ENCODE measurements at places on chromosomes 16 and 17.

DNA sequence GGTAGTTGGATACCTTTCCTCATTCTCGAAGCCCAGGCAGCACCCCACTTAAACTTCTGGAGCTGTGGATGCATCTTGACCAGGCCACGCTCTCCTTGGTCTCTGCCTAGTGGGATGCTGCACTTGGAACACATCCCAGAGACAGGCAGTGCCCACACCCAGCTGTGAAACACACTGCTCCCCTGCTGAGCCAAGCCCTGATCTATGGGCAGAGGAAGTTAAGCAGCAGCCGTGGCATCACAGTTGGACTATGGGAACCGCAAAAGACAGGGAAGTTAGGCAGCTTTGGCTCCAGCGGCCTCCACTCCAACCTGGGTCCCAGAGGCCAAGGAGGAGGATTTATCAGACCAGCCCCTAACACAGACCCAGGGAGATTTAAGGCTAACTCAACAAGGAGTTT lies 284.8 kb upstream of the CCL2 start:
- DNase-seq = no peak

DNA sequence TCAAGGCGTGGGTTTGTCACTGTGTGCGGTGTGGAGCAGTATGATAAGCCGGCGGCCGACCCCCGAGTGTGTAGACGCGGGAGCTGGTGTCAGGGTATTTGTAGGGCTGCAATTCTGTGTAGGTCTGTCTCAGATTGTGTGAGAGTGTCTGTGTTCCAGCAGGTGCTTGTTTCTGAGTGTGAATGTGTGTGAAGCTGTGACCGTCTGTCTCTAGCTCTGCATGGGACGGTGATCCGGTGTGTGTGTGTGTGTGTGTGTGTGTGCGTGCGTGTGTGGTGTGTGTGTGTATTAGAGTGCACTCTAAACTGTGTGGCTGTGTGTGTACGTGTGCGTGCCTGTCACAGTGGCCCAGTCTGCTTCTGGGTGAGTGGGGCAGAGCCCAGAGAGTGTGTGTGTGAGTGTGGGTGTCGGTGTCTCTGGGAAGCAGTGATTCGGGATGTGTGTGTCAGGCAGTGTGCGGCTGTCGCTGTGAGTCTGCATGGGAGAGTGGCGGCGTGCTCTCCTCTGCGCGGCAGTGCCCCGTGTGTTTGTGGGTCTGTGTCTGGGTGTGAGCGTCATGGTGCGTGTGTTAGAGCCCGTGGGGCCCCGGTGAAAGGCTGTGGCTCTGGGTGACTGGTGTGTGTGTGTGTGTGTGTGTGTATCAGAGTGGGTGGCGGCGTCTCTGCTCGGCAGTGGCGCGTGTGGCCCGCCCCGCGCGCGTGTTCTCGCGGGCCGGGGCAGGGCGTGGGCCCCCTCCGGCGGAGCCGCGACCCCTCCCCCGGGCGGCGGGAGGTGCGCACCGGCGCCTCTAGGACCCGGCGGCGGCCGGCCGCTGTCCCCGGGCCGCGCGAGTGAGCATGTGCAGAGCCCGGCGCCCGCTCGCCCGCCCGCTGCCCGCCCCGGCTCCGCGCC lies at the start of gene WSCD1:
Gene WSCD1 (plus strand): TSS at position 841 of the 891 bp plus-strand sequence. CDS start 10,280 bp downstream, outside the sequence.
- no peak for DNase-seq

DNA sequence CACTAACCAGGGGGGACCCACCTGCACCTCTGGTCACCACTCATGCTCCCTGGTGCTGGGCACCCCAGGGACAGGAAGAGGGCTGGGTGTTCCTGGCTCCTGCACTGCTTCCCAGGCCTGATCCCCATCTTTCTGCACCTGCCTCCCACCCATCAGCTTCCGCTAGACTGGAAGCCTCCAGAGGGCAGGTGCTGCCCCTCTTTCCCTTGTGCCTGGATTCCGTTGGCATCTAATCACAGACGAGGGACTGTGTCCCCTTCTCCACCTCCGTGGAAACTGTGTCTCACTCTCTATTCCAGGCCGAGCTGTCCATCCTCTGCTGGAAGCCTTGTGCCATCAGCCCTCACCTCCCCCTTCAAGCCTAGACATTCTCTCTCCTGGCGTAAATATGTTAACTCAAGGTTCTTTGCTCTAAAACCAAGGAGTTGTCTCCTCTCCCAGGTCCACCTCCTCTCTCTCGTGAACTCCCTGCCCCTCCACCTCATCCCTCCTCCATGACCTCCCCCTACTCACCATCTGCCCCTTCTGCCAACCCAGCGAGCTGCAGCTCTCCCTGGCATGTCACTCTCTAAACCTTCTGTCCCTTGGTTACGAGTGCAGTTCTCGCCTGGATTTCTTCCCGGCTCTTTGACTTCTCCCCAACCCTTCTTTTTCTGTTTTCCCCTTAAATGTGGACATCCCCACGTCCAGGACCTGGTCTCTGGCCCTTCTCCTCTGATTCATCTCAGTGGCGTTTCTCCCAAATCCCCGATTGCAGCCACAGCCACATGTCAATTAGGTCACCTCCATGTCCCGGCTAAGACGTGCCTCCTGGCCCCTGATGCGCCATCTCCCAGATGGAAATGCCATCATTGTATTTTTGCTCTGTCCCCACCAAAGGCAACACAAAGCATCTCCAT lies 107.7 kb downstream of the SEC14L1 start:
- DNase-seq = no peak

DNA sequence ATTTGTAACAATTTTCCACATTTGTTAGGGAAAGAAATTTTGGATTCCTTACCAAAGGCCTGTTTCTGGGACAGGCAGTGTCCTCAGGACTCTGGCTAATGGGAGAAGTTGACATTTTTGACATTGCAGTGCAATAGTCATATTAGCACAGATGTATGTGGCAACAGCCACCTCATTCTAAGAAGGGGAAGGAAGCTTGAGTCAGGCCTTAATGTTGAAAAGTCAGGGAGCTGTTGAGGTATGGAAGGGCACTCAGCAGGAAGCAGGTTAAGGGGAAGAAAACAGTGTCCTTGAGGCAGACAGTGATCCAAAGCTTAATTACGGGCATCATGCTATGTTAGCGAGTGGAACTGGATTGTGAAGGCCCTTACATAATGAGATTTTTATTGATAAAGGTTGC lies 20.9 kb downstream of the AKTIP start:
- no peak for DNase-seq

DNA sequence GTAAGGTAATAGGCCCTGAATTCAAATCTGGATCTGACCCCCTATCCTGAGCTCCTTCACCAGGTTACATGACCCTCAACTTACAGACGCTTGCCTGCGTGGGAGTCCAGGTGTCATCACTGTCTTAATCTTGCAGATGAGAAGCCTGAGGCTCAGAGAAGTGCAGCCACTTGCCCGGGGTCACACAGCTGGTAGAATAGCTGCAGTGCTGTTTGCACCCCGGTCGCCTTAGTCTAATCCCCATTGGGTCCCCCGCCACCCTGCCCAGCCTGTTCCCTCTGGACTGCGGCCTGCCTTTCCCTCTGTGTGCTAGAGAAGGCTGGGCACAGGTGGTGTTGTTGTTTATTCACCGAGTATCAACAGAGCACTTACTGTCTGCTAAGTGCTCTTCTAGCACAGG lies 107.0 kb downstream of the SDR42E1 start:
- no peak for DNase-seq

- no peak for DNase-seq
These were observed 9.7 kb downstream of the PHKB start for GRCh38 chr16:47470810-47471209.

GRCh38 chr17:34257299-34257985 lies 2.4 kb downstream of the CCL2 start:
- no peak for DNase-seq

DNA sequence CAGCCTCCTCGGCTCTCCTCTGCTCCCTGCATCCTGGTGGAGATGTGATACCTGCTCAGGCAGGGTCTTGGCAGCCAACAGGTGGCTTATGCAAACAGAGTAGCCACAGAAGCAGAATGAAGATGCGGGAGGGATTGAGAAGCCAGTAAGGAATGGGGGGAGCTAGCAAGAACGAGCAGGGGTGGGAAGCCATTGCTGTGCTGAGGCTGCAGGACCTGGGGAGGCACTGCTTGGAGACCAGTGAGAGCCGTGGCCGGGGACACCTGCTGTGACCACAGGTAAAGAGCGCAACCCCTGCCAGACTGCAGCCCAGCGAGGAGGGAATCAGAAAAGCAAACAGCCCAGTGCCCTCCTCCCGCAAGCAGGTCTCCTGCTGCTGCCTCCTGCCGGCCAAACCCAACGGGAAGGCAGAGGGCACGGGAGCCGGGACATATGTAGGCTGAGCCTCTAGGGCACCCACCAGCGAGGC lies 14.7 kb downstream of the AIPL1 start:
- no peak for DNase-seq

DNA sequence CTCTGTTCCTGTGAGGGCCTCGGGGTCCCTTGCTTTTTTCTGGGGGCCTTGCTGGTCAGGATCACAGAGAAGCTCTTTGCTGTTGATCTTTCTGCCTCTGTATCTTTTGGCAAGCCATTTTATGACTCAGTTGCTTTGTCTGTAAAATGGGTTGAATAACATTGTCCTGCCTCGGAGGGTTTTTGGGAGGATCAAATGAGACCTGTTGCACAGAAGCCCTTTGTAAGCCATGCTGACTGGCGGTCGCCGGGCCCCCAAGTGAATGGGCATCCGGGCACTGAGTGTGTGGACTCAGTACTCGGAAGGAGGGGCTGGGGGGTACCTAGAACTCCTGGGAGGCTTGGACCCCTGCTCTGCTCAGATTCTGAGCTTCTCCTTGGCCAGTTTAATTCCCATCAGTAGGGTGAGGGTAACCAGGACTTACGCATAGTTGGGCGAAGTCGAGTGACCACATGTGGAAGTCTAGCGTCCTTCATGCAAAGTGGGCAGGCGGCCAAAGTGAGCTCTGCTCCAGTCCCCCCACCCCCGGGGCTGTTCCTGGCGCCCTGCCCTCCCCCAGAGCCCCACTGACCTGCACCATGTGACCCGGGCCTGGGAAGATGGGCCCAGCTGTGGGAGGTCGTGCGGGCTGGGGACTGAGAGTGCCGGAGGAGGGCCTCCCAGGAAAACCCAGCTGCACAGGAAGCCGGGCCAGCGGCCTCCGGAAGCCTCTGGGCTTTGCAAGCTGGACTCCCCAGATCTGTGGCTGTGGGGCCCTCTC lies 284.0 kb downstream of the SEC14L1 start:
- DNase-seq = no peak

DNA sequence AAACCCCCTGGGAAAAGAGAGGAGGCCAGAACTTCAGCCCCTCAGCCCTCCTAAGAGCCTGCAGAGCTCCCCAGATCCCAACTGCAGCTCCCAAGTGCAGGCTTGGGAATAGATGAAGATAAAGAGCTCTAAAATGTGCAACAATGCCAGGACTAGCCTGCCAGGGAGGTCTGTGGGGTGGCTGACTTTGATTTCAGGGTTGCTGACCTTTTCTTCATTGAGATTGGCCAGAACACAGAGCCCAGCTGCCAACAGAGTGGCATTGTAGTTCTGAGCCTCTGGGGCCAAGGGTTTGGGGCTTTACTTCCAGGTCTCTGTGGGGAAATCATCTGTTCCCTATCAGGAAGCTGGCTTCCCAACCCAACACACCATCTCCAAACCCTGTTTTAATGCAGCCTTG lies 120.6 kb downstream of the COPRS start:
- DNase-seq = no peak

DNA sequence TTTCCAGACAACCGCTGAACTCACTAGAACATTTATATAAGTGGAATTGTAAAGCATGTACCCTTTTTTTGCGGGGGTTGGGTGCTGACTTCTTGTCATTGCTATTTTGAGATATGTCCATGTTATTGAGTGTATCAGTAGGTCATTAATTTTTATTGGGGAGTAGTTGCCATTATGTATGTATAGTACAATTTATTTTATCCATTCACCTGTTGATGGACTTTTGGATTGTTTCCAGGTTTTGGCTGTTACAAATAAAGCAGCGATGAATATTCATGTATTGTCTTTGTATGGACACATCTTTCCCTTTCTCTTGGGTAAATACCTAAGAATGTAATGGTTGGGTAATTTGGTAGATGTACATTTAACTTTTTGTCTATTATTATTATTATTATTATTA lies 12.7 kb downstream of the NFATC3 start:
- no peak for DNase-seq

DNA sequence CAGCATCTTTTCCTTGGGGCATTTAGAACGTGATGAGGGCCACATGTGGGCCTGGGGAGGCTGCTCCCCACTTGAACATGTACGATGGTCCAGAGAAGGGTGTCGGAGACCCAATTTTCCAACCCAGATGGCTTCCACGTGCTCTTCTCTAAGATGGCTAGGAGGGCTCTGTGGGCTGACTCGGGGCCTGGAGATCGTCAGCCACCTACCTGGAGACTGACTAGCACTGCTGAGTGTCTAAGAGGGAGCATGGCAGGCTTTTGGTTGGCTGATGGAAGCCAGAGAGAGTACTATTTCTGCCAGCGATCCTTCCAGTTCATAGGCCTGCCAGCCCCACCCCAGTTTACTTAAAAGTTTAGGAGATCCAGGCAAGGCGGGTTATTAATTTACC lies 60.2 kb upstream of the CLEC18A start:
- no peak for DNase-seq

DNA sequence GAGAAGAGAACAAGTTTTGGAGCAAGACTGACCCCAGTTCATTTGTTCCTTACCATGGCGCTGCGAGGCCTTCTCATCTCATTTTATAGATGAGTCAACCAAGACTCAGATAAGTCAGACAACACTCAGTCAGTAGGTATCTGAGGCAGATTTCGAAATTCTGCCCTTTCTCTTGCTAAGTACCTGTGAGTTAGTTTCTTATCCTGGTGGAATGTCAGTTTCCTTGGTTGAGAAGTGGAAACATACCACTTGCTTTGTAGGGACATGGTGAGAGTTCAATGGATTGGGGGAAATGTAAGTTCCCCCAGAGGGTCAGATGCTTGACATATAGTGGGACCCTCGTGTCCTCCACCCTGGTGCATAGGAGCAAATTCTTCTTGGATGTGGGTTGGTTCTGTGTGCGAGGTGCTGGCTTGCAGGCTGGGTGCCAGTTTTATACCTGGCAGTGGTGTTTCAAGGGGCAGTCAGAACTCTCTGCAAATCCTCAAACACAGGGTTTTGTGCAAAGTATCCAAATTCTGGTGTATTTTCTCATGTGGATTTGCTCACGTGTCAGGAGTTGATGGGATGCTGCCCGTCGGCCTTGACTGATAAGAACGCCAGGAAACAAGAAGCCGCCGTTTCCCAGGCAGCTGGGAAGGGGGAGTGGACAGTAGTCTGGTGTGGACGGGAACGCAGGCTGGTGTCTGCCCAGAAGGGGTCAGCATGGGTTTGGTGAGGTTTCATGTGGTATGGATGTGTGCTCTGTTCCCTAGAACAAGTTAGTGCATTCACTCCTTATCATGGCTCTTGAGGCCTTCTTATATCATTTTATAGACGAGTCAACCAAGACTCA lies 61.1 kb upstream of the CIBAR2 start:
- DNase-seq = no peak
